ENCODE measurements at places on chromosomes 6 and 20. TPM values are rescaled to one million over a fixed set of nuclear protein-coding genes. Genes with fewer than 3 reads are reported as not detected.

AGPAT4 gene
- total RNA-seq: 4.1 TPM

RAE1 gene
- total RNA-seq: 38.2 TPM

GSTA3 gene
- not detected for total RNA-seq

SLC22A23 gene
- total RNA-seq: 6.9 TPM

TMEM200A gene
- total RNA-seq: 0.27 TPM

PKIB gene
- 0.15 TPM for total RNA-seq

TSPYL4 gene
- 15.4 TPM for total RNA-seq

SLC35D3 gene
- total RNA-seq: not detected

KCNK16 gene
- not detected for total RNA-seq

IMPG1 gene
- not detected for total RNA-seq

MAPK13 gene
- total RNA-seq: 5.9 TPM

CAGE1 gene
- not detected for total RNA-seq

TMEM170B gene
- 1.1 TPM for total RNA-seq

DNAH8 gene
- total RNA-seq: not detected

CNKSR3 gene
- 16.3 TPM for total RNA-seq

SGK2 gene
- not detected for total RNA-seq

TCF19 gene
- 50.2 TPM for total RNA-seq
